Activated CD8-positive, alpha-beta memory T cell treated with anti-CD3 and anti-CD28 coated beads, Interleukin-2, amount 50 U/mL, for 48 hours (primary cell): ENCODE measurements at places on chromosomes 5 and 9.

- no peak for DNase-seq
Observed at GRCh38 chr5:21195145-21195544, 1207.1 kb upstream of the CDH18 start.

DNA sequence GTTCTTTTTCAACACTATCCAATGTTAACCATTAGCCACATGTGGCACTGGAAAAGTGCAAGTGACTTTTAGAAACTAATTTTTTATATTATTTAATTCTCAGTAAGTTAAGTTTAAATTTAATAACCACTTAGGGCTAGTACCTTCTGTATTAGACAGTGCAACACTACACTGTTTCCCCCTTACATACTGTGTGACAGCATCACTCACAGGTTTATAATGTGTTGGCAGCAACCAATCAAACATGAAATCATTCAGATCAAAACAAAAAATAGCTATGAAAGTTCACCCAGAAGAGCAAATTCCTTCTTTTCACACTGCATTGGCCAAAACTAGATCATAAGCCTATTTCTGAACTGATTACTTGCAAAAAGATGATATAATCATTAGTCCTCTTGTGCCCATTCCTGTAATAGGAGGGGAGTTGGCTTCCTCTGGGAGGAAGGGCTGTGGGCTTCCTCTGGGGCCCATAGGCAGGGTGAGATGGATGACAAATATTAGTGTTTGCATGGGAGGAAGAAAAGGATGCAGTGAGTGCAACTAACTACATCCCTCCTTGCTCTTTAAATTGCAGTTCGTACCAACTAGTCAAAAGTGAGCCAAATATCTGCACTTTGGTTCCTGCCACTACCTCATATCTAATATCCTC lies 708.1 kb upstream of the RGMB start:
- DNase-seq = no peak

DNA sequence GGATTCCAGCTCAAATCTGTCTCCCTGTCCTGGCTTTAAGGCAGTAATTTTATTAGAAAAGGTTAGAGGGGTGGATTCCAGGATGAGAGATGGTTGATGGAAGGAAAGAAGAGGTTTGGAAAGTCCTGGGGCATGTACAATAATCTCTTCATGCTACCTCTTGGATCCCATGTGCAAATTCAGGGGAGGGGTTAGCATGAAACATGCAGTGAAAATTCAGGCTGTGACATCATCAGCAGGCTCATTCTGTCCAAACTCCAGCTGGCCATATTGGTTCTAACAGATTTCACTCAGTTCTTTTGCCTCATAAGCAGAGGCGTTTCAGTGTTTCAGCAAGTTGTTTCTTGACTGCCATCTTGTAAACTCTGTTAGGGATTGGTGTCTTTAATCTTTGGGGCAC lies 55.4 kb downstream of the CYSTM1 start:
- DNase-seq = no peak

DNA sequence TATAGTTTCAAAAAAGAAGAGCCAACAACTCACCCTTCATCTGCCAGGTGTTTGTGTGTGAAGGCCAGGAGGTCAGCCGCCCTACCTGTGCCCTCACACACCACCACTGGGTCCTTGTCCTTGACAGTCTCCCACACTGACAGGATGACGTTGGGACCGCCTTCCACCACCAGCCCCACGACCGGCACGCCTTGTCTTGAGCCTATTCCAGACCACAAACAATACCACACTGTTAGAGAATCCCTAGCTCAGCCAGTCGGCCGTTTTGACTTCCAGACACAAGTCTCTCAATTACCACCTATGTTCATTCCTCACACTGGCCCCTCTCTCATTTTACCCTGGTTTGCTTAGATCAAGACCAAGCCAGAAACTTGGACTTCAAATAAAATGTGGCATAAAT lies 66.1 kb downstream of the TRPM6 start:
- DNase-seq = no peak

GRCh38 chr9:78567693-78568092 lies 270.8 kb downstream of the PSAT1 start:
- DNase-seq = no peak

- no peak for DNase-seq
Observed at GRCh38 chr9:98150164-98150563, 31.1 kb upstream of the TRIM14 start.

DNA sequence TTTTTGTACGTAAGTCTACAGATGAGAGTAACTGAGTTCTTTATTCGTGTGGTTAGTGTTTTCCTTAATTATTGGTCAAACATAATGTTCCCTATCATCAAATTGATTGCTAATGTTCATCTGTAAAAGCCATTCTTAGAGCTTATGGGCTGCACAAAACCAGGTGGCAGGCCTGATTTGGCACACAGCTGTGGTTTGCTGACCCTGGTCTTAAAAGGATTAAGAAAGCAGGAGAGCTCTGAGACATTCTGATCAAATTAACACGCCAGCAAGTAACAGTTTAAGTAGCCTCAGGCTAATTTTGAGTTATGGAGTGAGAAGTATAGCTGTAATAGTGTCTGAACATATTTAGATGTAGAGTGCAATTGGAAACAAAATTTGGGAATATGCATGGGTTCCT lies 63.2 kb downstream of the PRR16 start:
- DNase-seq = no peak

- no peak for DNase-seq
Observed at GRCh38 chr9:6495466-6495865, 82.5 kb downstream of the UHRF2 start.

DNA sequence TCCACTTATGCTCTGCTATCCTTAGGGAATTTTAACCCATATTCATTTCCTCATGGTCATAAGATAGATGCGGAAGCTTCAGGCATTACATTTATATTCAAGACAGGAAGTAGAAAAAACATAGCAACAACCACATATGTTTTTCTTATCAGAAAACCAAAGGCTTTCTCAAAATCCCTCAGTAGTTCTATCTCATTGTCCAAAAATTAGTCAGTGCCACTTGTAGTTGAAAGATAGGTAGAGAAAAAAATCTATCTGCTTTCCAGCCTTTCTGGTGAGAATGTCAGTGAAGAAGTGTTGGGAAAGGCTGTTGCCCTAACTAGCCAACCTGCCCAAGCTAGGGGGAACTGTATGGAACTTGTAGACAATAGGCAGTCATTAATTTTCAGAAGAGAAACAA lies 23.5 kb upstream of the MOCS2 start:
- no peak for DNase-seq

DNA sequence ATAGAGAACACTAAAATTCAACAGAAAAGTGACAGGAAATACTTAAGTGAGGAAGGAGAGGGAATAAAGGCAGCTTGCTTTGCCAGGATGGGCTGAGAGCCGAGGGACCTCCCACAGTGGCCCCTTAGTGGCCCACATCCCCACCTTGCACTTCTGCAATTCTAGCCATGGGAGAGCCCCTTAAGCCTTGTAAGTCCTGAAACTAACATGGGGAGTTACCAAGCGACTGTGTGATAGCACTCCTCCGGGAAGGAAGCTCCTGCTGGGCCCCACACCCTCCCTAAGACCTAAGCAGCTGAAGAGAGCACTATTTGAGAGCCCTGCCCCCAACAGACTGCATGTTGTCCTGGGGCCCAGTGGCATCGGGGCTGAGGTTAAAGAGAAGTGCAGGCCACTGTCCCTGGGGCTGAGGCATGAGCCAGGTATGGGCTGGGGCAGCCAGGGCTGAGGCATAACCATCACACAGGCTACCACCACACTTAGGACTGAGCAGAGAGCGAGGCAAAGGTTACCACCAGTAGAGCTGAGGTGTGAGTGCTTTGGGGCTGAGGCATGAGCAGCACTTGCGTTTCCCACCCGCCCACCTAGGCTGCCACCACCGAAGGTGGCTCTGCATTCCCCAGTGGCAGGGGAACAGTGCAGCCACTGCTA lies 301.8 kb upstream of the TRPC7 start:
- no peak for DNase-seq

DNA sequence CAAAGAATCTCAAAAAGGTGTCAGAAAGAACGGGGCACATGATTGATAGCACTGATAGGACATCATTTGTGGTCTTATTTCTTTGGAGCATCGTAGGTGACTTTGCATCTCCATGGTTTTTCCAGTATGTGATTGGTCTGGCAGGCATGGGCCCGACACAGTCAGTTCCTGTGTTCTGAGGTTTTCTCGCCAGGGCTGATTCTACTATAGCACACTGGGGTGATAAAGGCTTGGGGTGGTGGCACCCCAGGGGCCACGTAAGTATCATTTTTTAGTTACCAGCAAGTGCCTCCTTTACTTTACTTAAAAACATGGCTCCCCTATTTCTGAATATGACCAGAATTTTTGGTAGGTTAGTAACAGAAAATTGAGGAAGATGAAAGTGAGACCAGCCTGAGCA lies 202.7 kb downstream of the RFK start:
- no peak for DNase-seq

DNA sequence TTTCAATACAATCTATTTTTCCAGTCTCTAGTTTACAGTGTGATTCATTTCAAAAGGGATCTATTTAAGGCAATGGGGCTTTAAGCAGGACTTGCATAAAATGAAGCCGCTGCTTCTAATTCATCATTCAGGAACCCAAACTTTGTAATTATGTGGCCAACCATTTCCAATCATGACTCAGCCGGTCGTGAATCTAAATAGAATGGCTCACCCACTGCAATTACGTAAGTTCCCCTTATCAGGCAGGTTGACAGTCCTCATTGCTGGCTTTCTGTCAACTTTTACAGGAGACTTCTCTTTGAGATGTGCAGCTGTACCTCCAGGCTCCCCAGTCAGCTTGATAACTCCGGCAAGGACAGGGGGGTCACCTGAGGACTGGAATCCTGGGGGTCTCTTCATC lies 152.8 kb upstream of the DAP start:
- DNase-seq = no peak

DNA sequence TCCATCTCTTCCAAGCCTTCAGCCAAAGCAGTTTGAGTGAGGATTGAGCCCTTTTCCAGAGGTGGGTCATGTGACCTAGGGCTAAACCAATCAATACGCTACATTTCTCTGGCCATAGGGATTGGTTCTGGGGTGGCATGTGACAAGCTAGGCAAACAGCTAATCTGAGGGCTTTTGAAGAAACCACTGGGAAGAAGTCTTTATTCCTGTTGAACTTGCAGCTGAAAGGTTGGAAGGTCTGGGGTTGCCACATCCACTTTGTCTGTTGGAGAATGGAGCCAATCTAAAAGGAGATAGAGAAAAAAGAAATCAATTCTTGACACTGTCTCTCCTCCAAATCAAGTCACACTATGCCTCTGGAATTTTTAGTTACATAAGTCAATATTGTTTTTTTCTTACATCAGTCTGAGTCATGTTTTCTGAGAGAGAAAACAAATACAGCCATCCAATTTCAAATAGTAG lies 637.8 kb upstream of the WWC1 start:
- no peak for DNase-seq

DNA sequence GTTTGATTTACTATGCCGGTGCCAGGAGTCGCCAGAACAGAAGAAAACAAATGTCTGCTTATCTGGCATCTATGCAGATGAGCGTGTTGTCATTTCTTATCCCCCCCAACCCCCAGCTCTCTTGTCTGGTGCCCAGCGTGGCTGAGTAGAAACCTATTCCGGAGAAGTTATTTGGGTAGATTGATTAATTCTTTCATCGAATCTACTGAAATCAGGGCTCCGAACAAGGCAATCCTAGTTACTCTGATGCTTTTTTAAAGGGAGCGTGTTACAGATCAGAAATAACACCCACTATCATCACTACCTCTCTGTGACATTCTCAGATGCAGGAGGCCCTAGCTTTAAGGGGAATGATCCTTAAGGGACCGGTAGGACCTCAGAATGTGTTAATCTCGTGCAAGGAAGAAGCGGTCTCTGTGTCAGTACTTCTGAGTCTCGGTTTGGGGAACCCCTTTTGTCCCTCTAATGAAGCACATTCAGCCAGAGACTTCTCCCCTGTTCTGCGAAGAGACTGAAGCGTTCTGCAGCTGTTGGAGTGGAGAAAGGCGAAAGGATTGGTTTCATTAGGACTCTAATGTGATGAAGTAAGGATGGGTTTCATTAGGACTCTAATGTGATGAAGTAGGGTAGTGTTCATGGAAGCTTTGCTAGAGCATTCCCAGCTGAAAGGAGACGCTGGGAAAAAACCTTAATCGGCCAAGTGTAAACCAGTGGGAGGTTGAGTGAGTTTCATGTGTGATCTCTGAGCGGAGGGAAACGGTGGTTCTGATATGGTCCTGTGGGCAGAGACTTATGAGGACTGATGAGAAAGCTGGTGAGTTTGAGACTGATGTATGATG lies 1.5 kb downstream of the PIP5K1B start:
- DNase-seq = no peak

- no peak for DNase-seq
Observed at GRCh38 chr9:33737811-33738606, 57.4 kb upstream of the PRSS3 start.

DNA sequence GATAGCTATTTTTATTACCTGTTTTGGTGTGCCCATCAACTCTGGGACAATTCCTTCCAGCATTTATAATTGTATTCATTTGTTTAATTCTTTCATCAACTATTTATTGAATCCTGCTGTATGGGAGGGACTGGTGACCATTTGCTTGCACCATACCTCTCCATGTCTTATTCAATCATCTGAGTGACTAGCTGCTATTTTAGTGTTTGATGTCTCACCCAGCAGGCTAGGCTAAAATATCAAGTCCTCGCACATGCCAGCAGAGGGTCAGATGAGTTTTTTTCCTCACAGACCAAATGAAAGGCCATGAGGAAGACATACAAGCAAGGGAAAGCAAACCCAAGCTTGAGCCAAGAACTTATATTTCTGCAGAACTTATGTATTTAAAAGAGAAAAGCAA lies 63.9 kb downstream of the CETN3 start:
- no peak for DNase-seq

- DNase-seq = no peak
Observed at GRCh38 chr9:134660407-134660806, 18.8 kb downstream of the COL5A1 start.

- DNase-seq = no peak
Observed at GRCh38 chr5:113058706-113059226, 82.2 kb downstream of the DCP2 start.

GRCh38 chr5:134769206-134769605 lies 10.6 kb downstream of the DDX46 start:
- no peak for DNase-seq

DNA sequence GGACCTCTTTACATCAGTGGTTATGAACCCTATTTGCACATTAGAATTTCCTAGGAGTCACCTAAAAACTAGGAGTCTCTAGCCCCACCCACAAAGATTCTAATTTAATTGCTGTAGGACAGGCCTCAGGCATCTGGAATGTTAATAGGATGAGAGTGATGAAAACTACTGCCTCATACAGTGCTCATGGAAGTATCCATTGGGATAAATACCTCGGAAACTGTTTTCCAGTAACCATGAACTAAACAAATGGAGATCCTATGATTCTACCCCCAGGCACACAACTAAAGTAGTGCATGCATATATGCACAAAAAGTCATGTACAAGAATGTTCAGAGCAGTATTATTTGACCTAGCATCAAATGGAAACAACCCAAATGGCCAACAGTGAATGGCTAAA lies 286.3 kb downstream of the DNAH5 start:
- no peak for DNase-seq

GRCh38 chr5:72252008-72252407 lies 68.0 kb downstream of the MRPS27 start:
- no peak for DNase-seq
